ENCODE measurements at places on chromosomes 1 and 21.

GRCh38 chr1:27016376-27016775, 3.7 kb upstream of the TENT5B start:
- no peak for DNase-seq

DNA sequence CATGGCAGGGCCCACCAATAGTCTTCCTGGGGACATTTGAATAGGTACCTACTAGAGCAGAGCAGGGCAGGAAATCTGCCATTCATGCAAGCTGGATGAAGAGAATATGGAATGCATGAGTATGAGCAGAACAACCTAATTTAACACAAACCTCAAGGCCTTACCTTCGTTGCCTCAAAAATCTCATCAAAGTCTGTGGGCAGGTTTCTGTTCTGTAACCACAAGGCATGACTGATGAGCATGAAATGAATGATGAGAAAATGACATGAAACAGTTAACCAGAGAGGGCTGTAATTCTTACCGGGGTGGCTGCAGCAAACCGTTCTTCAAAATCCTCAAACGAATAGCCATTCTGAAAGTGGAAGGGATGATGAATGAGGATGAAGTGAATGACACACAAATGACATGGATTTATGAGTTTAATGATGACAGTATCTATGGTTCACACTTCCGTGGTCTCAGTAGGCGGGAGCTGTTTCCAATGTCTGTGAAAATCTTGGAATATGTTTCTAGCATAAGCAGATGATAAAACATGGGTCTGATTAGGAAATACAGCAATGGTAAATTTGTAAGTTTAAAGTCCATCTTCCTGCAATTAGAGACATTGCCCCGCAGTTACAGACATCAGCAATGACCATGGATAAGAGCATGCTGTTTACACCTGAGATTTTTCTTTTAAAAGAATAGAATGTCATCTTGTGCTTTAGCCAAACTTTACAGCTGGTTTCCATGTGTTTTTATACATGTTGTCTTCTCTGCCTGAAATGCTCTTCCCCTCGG, 67.6 kb upstream of the C8B start:
- peak; percentile 21 for DNase-seq

DNA sequence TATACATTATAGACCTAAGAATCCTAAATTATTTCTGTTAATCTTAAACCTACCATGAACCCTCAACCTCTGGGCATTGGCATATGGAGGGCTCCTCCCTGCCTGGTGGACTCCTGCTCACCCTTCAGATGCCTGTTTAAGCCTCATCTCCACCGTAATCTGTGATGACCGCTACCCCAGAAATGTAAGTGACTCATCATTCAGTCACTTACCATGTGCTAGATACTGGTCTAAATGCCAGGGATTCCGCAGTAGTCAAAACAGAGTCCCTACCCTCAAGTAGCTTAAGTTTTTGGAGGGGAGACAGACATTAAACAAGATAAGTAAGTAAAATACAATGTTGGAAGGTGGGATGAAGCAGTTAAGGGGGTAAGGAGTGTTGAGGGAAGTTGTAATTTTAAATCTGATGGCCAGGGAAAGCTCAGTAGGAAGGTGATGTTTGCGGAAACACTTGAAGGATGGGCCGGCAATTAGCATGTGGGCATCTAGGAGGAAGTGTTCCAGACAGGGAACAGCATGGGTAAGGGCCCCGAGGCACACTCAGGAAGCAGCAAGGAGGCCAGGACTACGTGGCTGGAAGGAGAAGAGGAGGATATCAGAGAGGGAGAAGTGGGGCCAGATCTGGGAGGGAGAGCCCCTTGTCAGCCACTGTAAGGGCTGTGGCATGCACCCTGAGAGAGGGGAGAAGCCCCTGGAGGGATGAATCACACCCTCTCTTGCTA, 141.7 kb upstream of the HOOK1 start:
- DNase-seq, result no peak

- no peak for DNase-seq
Observed at GRCh38 chr1:67213164-67213563, 46.9 kb downstream of the IL23R start.

DNA sequence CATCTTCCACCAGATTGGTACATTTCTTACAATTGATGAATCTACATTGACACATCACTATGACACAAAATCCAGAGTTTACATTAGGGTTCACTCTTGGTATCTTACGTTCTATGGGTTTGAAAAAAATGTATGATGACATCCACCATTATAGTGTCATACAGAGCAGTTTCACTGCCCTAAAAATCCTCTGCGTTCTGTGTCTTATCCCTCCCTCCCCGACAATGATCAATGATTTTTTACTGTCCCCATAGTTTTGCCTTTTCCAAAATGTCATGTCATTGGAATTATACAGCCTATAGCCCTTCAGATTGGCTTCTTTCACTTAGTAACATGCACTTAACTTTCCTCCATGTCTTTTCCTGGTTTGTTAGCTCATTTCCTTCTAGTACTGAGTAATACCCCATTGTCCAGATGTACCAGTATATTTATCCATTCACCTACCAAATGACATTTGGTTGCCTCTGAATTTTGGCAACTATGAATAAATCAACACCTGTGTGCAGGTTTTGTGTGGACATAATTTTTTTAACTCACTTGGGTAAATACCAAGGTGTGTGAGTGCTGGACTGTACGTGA, 80.9 kb upstream of the CDC42BPA start:
- no peak for DNase-seq

DNA sequence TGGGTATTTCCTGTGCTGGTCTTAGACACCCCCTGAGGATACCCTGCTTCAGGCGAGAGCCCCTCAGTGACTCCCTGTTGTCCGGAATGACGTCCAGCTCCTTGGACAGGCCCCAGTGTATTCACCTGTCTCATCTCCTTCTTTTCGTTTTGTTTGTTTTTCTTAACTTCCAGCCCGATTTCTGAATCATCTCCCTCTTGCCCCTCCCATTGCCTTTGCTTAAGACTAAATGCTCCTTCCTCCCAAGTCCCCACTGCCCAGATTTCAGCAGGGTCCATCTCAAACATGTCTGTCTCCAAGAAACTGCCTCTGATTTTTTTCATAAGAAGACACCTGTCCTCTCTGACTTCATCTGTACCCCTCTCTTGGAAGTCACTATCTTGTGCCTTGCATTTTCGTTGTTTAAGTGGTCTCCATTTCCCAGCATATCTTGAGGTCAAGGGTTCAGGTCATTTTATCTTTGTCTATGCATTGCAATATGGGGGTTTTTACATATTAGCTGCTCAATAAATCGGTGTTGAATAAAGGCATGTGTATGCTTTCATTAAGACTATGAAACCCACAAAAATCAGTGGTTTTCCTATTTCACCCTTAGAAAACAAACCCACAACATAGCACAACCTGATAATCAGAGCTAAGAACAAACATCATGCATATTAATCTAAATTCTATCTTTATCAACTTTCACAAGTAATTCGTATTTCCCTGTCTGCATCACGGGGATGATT, 58.4 kb upstream of the LGALS8 start:
- no peak for DNase-seq

DNA sequence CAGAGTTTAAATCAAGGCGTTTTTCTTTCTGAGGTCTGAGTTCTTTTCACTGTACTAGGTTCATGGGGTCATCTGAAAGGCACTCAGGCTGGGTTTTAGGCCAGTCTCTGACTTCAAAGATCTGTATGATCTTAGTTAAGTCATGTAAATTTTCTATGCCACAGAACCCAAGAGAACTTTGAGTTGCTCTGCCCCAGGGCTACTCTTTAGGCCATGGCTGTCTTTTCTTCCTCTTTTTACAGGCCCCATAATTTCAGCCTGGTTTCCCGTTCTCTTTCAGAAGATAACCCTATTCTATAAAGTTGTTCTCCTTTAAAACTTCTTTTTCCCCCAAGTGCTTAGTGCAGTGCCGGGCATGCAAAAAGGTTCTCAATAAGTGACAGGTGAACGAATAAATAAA, 26.1 kb downstream of the METTL13 start:
- no peak for DNase-seq

DNA sequence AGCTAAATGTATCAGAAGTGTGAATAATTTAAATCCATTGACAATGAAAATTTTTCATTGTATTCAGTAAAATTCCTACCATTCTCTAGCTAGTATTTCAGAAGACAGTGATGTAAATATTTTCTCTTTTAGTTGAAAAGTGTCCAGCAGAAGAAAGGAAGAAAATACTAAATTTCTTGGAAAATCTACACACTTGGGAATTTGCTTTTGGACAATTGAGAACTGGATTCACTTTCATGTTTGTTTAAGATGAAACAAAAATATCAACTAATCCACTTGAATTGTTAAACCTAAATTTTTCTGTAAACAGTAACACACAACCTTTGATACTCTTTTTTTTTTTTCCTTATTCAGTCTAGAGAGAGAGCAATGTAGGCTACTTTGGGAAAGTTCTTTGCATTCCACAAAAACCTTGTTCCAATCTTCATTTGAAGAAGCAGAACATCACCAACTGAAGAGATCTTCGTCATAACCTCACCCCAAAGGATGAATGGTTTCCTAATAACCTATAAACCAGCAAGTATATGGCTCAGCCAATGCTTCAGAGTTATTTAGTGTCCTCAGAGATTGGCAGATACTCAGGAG, 155.1 kb upstream of the GORAB start:
- DNase-seq, result no peak

DNA sequence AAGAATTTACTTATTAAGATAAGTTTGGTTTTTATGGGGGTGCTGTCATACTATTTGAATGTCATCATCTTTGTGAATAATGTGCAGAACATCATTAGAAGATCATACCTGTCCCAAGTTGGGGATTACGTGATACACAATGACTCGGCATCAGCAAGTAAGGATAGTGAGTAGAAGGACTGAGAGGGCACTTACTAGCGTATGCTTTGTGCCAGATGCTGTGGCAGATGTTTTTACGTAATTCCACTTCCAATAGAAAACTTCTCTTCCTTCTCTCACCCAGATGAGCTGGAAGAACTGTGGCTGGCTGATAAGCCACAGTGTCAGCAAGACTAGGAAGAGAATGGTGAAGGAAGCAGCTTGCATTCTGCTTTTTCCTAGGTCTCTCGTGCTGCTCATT, 28.1 kb upstream of the TGFB2 start:
- DNase-seq, result no peak

- no peak for DNase-seq
Observed at GRCh38 chr1:188170411-188170810, 1341.7 kb downstream of the PLA2G4A start.

- DNase-seq, result no peak
Observed at GRCh38 chr1:95203908-95204437, 30.0 kb upstream of the RWDD3 start.

- no peak for DNase-seq
Observed at GRCh38 chr1:223708651-223709268, 3.6 kb upstream of the CAPN2 start.

- DNase-seq, result peak; percentile 74
Observed at GRCh38 chr1:23216771-23217420, 406 bp downstream of the HTR1D start.

- no peak for DNase-seq
Observed at GRCh38 chr1:25618433-25618808, 1.8 kb downstream of the MAN1C1 start.

- DNase-seq, result no peak
Observed at GRCh38 chr1:192224846-192225245, 66.6 kb downstream of the RGS18 start.

DNA sequence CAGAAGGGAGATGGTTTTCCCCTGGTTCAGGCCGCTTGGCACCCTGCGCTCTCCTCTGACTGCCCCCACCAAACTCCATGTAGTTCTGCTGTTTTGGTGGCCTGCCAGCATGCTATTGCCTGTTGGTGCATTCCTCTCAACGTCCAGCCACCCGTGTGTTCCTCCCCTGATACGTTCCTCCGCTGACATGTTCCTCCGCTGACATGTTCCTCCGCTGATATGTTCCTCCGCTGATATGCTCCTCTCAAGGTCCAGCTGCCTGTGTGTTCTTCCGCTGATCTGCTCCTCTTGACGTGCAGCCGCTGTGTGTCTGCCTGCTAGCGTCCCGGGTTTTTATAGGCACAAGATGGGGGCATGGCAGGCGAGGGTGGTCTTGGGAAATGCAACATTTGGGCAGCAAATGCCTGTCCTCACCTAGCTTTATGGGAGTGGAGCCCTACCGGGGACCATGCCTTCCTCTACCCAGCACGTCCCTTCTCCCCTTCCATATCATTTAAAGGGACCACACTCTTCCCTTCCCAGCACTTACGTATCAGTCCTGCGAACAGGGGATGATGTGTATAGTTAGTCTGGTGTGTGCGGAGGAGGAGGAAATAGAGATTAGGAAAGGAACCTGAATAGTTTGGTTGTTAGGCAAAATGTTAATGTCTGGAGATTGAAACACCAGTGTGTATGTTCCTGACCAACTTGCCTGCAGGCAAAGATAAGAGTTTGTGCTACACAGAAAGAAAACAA, 40.6 kb upstream of the PLA2G5 start:
- no peak for DNase-seq

DNA sequence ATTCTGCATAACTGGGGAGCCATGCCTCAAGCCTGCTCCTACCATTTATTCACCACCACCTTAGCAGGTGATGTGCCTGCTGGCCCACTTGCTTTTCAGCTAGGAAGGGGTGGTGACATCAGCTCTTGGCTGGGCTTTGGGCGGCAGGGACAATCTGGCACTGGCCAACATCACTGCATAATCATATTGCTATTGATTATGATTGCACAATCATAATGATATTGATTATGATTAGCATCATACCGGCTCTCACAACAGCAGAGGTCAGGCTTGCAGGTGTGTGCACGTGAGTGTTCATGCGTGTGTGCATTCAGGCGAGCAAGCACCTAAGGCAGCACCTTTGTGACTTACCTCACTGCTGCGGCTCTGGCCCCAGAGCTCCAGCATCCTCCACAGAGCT, 273.8 kb downstream of the AJAP1 start:
- DNase-seq, result no peak

- DNase-seq, result no peak
Observed at GRCh38 chr1:245571815-245572294, 417.1 kb downstream of the KIF26B start.

DNA sequence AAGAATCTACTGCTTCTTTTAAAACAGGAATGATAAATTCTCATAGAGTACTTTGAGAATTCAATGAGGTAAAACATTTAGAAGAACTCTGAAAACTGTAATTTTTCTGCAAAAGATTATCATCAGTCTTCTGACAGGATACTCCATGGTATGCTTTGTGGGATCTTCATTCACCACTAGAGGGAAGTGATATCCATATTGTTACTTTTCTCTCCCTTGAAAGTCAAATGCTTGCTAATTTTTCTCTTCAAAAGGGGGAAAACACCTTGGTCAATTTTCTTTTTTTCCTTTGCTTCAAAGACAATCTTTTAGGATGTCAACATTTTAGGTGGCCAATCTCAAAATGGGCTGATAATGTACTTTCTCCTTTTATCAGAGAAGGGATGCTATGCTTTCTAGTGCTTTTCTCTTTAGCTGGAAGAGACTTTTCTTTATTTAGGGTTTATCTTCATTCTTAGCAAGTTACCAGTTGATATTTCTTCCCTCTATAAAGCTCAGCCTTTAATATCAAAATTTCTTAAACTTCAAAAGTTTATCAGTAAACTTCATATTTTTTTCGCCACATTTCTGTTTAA, 95.5 kb downstream of the NEGR1 start:
- no peak for DNase-seq

DNA sequence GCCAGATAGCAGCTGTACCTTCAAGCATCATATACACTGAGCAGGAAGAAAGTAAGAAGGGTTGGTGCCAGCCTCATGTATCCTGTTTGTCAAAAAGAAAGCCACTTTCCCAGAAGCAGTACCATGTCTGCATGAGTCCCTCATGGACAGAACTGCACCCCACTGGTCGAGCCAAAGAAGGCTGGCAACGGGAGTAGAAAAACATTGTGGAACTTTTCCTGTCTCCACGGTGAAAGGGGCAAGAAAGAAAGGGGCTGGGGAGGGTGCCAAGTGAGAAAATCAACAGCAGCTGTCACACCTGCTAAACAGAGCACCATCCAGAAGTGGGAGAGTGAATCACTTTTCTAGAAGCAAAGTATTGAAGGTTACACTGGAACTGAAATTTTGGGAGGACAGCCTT, 621.7 kb downstream of the LMO4 start:
- DNase-seq, result no peak
